ENCODE measurements at places on chromosomes 1 and 21. TPM values are rescaled to one million over a fixed set of nuclear protein-coding genes. Genes with fewer than 3 reads are reported as not detected.

GRCh38 chr1:14897080-14897449 is 256.5 kb upstream of the TMEM51 start:
- peak; percentile 45 for DNase-seq

GRCh38 chr1:38497921-38498656 is 361.5 kb downstream of the RRAGC start:
- DNase-seq, result no peak

DNA sequence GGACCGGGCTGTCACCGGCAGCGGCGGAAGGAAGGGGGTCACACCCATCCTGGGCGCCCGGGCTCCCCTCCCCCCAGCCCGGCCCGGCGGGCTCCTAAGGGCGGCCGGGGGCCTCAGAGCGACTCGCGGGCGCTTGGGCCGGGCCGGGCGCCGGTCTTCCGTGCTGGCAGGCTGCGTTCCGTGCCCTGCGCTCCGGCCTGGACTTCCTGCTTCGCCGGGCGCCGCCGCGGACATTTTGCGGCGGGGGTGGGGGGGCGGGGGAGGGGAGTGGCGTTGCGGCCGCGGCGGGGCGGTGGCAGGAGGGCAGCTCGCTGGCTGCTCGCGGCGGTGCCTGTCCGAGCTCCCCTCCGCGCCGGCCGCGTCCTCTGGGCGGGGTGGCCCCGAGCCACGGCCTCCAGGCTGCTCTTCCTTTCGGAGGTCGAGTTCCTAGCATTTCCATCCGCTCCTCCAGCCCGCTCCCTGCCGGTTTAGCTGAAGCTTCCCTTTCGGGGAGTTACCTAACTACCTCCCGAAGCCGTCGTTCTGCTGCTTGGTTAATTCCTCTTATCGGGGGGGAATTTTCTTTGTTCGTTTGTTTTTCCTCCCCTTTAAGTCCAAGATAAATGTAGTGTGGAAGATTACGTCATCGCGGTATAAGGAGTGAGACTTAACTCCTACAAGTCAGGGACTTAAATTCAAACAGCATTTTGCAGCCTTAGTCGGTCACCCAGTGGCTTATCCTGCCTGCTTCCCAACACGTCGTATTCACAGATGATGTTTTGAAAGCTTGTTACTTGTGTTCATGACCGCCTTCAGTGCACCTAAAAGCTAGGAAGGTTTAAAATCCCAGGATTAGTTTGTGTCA is 730 bp downstream of the CDC42 start:
- DNase-seq, result peak; percentile 69

The ETV3L gene
- not detected for total RNA-seq

Data from OCI-LY7 (cell line).